ENCODE measurements at places on chromosomes 4 and X.
A peak's percentile ranks its signal among the peaks of the same experiment; 100 is the strongest.

DNA sequence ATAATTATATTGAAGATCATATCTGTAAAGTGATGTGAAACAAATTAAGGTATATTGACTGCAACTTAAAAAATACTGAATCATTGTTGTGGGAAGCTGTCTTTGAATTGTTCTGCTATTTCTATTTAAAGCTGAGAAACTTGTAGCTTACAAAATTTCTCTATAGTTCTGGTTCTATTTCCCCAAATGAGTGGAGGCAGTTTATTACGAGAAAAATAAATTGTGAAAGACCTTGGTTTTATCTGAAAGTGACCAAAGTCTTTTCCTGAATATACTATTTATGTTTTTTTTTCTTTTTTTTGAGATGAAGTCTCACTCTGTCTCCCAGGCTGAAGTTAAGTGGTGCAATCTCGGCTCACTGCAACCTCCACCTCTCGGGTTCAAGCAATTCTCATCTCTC, 165.4 kb downstream of the SH3BGRL start:
- H3K27ac ChIP-seq, result no peak overlapping the region
- no peaks in the 10 kb centered on the region for H3K27me3 ChIP-seq
- no peaks in the 10 kb centered on the region for H3K36me3 ChIP-seq
- no peak for DNase-seq
- H3K4me3 ChIP-seq, result no peak overlapping the region

DNA sequence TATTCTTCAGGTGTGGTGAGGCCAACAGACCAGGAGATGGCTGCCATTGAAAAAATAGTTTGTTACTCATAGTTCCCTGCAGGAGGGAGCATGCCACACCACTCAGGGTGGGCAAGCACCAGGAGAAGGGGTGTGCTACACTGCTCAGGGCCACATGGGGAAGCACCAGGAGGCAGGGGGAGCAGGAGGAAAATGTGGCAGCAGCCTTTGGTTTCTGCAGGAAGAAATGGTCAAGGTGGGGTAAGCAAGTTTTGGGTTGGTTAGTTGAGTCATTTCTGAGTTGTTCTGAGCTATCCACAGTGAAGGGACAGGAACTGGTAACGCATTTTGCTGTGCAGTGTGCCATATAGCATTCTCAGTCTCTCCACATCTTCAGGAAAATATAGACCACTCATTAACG, 23.8 kb downstream of the FGFBP1 start:
- H3K4me3 ChIP-seq, result no peak overlapping the region
- DNase-seq, result no peak
- no peaks in the 10 kb centered on the region for H3K36me3 ChIP-seq
- H3K4me1 ChIP-seq, result no peaks in the 10 kb centered on the region
- no peaks in the 10 kb centered on the region for H3K27me3 ChIP-seq
- H3K27ac ChIP-seq, result no peak overlapping the region

- H3K27ac ChIP-seq, result no peak overlapping the region
- no peaks in the 10 kb centered on the region for H3K27me3 ChIP-seq
- H3K36me3 ChIP-seq, result no peaks in the 10 kb centered on the region
- no peak overlapping the region for H3K4me3 ChIP-seq
- no peaks in the 10 kb centered on the region for H3K4me1 ChIP-seq
Measured at GRCh38 chr4:138114434-138114833, 127.7 kb downstream of the SLC7A11 start.

- no peak overlapping the region for H3K4me3 ChIP-seq
- no peak overlapping the region for H3K27ac ChIP-seq
- no peaks in the 10 kb centered on the region for H3K4me1 ChIP-seq
- no peak for DNase-seq
Measured at GRCh38 chr4:52551487-52551886, 107.6 kb downstream of the USP46 start.

DNA sequence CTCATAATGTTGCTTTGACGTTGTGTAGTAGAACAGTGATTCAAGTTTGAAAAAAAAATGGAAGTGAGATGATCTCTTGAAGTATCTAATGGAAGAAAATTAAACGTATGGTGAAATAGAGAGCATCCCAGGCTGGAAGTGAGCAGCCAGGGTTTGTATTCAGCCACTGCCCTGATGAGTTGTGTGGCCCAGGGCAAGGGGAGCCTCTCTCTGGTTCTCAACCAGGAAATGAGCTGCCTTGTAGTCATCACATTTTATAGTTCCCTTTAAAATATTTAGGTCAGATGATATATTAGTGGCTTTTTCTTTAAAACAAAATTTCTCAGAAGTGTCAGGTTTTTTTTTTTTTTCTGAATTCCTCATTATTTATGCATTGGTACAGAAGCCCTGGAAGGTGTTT, 150.3 kb downstream of the GPAT3 start:
- no peaks in the 10 kb centered on the region for H3K4me1 ChIP-seq
- DNase-seq, result no peak
- H3K4me3 ChIP-seq, result no peak overlapping the region

- H3K4me1 ChIP-seq, result no peaks in the 10 kb centered on the region
- no peaks in the 10 kb centered on the region for H3K36me3 ChIP-seq
- H3K27ac ChIP-seq, result no peak overlapping the region
- H3K4me3 ChIP-seq, result no peak overlapping the region
Measured at GRCh38 chr4:113851816-113852215, 90.3 kb upstream of the CAMK2D start.

- DNase-seq, result no peak
- H3K4me3 ChIP-seq, result no peak overlapping the region
- no peaks in the 10 kb centered on the region for H3K36me3 ChIP-seq
- H3K27me3 ChIP-seq, result no peaks in the 10 kb centered on the region
- H3K4me1 ChIP-seq, result no peaks in the 10 kb centered on the region
Measured at GRCh38 chrX:100404851-100405250, 5.2 kb downstream of the PCDH19 start.

DNA sequence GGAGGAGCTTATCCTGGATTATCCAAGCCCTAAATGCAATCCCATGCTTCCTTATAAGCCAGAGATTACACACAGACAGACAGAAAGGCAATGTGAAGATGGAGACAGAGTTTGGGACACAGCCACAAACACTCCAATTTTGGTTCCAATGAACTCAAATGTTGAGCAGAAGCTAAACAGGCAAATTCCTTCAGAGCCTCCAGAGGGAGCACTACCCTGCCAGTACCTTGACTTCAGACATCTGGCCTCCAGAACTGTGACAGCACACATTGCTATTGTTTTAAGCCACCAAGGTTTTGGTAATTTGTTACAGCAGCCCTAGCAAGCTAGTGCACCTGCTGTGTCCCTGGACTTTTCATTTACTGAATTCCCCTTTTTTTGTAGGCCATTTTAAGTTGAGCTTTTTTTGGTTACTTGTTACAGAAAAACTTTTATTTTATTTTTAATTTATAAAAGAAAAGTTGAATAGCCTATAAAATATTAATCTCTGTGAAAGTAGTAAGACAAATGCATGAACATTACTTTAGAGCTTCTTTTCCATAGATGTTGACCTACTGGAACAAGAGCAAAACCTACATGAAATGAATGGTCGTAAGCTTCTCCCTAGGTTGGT, 33.4 kb upstream of the SRD5A3 start:
- DNase-seq, result no peak
- no peaks in the 10 kb centered on the region for H3K4me1 ChIP-seq
- no peak overlapping the region for H3K27ac ChIP-seq
- H3K4me3 ChIP-seq, result no peak overlapping the region
- H3K36me3 ChIP-seq, result no peaks in the 10 kb centered on the region
- no peaks in the 10 kb centered on the region for H3K27me3 ChIP-seq

- no peaks in the 10 kb centered on the region for H3K27me3 ChIP-seq
- H3K36me3 ChIP-seq, result no peaks in the 10 kb centered on the region
- H3K27ac ChIP-seq, result no peak overlapping the region
- no peak for DNase-seq
- H3K4me3 ChIP-seq, result no peak overlapping the region
Measured at GRCh38 chrX:45751156-45751555, 550.5 kb upstream of the DIPK2B start.

GRCh38 chr4:10490996-10491395, 33.8 kb upstream of the ZNF518B start:
- no peak overlapping the region for H3K4me3 ChIP-seq

DNA sequence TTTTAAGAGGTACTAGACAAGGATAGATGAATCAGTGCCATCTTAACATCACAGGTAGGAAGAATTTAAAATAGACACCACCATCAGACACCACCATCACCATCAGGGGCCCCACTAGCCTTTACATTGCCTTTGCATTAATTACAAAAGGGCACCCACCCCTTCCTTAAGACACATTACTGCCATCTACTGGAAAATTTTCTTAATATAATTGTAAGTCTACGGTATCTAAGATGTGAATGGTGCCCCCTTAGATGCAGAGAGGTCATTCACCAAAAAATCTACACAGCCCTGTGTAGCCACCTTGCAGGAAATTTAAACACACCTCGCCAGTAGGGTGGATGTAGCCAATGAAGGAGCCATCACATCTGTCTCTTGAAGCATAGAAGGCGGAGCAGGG, 184.1 kb downstream of the MID1IP1 start:
- H3K36me3 ChIP-seq, result no peaks in the 10 kb centered on the region
- H3K27ac ChIP-seq, result no peak overlapping the region
- no peak overlapping the region for H3K4me3 ChIP-seq
- no peak for DNase-seq

DNA sequence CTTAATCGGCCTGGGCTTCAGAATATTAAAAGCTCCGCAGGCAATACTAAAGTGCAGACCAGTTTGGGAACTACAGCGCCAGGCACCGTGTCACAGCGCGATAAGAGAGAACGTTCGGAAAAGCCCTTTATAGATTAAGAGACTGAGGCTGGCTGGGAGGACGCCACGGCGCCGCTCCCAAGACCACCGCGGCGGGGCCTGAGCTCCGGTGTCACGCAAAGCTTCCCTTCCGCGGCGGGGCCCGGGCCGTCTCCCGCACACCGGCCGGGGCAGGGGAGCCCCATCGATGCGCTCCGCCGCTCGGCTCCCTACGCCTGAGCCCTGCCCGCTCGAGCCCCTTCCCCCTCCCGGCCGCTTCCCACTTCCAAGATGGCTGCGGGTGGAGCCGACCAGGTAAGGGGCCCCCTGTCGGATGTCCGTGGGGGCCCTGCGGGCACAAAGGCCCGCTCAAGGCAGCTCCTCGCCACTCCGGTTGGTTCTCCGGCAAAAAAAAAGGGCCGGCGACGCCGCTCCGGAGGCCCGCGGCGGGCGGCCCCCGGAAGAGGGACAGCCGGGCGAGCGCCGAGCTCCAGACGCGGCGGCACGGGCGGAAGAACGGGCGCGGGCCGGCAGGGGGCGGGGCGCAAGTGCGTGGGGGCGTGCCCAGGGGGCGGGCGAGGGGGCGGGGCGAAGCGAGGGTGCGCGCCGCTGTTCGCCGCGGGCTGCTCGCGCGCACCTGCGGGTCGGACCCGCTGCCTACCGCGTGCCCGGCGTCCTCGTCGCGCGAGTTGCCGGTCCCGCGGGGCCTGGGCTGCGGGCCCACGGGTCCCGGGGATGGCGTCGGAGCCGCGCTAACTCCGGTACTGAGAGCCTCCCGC, at the start of gene TBC1D14:
TBC1D14 (plus strand) TSS at position 714 of the 857 bp plus-strand sequence. CDS start 13,564 bp downstream, outside the sequence.
- no peaks in the 10 kb centered on the region for H3K27me3 ChIP-seq
- H3K27ac ChIP-seq, result peak within 1 kb of the TSS; percentile 99
- H3K36me3 ChIP-seq, result no peaks in the 10 kb centered on the region

GRCh38 chrX:16335181-16335580, 167.9 kb downstream of the MAGEB17 start:
- no peak for DNase-seq
- H3K4me3 ChIP-seq, result no peak overlapping the region
- no peaks in the 10 kb centered on the region for H3K27me3 ChIP-seq

- H3K27me3 ChIP-seq, result no peaks in the 10 kb centered on the region
- DNase-seq, result no peak
- no peaks in the 10 kb centered on the region for H3K36me3 ChIP-seq
- H3K4me1 ChIP-seq, result no peaks in the 10 kb centered on the region
- H3K27ac ChIP-seq, result no peak overlapping the region
Measured at GRCh38 chrX:133297284-133297683, 79.1 kb upstream of the TFDP3 start.

Measured in ascending aorta (tissue), 2 donors.